ENCODE measurements at places on chromosomes 12 and 14.

DNA sequence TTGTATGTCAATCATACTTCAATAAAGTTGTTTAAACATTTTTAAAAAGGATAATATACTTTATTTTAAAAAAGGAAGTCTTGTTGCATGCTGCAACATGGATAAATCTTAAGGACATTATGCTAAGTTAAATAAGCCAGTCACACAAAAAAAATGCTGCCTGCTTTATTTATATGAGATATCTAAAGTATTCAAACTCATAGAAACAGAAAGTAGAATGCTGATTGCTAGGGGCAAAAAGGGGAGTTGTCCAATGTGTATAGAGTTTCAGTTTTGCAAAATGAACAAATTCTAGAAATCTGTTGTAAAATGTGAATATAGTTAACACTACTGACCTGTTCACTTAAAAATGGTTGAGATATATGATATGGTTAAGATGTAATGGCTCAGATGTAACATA, 8.7 kb downstream of the KLRC4 start:
- DNase-seq = no peak

DNA sequence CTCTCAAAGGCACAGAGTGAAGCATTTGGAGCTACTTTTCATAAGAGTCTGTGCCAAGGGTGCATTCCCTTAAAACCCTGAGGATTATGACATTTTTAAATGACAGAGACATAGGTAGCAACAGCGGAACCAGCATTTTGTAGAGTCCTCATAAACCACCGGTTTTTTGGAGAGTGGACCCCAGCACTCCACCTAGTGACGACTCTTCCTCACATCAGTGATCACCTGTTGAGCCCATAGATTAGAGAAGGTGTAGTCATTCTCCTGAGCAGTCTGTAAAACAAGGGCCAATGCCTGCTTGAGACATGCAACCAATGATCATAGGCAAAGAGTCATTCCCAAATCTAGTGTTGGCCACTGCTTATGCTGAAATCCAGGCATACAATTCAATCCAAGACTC, 399.1 kb downstream of the GXYLT1 start:
- DNase-seq = no peak

- DNase-seq = no peak
These were observed 144.5 kb upstream of the DCN start for GRCh38 chr12:91327131-91327530.

DNA sequence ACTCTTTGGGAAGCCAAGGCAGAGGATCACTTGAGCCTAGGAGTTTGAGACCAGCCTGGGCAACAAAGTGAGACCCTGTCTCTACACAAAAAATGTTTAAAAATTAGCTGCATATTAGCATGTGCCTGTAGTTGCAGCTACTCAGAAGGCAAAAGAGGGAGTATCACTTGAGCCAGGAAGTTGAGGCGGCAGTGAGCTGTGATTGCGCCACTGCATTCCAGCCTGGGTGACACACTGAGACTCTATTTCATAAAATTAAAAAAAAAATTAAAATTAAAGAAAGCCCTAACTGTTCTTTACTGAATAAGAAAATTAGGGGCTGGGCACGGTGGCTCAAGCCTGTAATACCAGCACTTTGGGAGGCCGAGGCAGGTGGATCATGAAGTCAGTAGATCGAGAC, 27.0 kb downstream of the SENP1 start:
- no peak for DNase-seq

DNA sequence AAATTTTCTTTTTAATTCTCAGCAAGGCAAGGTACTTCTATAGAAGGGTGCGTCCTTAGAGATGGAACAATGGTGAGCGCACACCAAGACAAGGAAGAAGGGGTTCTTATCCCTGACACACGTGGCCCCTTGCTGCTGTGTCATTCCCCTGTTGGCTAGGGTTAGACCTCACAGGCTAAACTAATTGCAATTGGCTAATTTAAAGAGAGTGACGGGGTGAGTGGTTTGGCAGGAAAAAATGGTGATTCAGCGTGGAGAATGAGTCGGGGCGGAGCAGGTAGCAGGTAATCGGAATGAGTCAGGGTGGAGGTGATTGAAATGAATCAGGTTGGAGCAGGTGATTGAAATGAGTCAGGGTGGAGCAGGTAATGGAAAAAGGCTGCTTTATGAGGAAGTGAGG, 36.3 kb upstream of the HECTD1 start:
- DNase-seq = no peak

DNA sequence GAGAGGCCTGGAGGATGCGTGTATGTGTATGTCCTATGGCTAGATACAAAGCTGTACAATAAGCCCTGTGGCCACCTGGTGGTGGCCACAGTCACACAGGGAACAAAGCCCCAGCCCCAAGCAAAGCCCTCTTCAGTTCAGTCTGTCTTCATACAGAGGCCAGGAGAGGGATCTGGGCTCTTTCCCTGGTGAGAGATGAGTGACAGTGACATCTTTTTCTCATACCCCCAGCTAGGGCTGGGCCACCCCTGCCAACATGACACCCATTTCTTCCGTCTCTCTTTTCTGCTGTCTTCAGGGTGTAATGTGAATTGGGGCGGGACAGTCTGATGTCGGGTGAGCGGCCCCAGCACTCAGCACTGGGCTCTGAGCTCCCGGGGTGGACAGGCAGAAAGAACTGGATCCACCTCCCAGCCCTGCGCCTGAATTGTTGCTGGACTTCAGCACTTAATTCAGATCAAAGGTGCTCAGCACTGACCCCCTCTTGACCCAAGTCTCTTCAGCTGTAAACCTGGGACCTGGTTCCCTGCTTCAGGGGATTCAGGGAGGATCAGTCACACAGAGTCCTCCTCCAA, 59.8 kb downstream of the SERPINA3 start:
- no peak for DNase-seq

GRCh38 chr14:52640137-52640536, 55.2 kb downstream of the ERO1A start:
- DNase-seq = no peak

DNA sequence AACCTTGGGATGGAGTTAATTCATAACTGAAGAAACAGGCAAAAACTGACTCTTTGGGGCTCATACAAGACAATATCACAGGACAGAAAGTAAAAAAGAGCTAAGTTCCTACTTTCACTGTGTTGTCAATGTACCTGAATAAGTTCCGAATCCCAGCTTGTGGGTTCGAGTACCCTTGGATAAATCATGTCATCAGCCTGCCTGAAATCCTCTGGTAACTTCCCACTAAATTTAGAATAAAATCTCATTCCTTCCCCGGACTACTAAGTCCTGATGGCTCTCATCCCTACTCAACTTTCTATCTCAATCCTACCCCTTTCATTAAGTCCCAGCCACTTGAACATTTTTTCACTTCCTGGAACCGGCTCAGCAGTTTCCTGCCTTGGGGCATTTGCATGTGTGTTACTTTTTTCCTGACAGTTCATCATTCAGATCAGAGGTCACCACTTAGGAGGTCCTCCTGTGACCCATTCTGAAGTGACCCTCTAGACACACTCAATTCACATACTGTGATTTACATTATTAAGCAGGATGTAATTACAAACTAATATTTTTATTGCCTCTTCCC, 12.7 kb downstream of the ERP29 start:
- DNase-seq = no peak

- no peak for DNase-seq
These were observed 104.0 kb downstream of the NCOR2 start for GRCh38 chr12:124463341-124463921.

- DNase-seq = peak; percentile 6
These were observed 221.9 kb downstream of the PELI2 start for GRCh38 chr14:56339855-56340701.

DNA sequence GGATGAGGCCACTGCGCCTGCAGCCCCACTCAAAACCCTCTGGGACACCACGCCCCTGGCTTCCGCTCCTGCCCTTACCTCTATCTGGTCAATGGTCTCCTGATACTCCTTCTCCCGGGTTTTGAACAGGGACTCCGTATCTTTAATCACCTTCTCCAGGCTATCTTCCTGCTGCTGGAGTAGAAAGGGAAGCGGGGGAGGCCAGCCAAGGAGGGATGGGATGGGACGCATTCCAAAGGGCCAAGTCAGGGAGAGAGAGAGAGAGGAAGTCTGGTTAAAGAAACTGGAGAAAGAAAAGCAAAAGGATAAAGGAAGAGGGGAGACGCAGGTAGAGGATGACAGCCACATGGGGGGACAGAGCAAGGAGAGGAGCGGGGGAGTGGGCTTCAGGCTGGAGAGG, 7.9 kb downstream of the IFFO1 start:
- no peak for DNase-seq
